ENCODE measurements at places on chromosomes 11 and 22.

DNA sequence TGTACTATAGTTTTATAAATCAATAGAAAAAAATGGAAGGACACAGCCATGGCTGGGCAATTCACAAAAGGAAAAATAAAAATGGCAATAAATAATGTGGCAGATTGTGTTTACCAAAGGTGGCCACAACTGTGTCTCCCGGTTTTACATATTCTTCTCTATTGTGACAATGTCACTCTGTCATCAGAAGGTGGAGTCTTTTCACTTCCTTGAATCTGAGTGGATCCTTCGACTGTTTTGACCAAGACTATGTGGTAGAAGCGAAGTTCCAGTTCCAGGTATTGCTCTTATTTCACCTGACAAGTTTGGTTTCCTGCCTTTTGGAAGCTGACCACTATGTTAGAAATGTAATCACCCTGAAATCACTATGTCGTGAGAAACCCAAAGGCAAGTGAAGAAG lies 31.0 kb upstream of the HSD17B12 start:
- DNase-seq: no peak

DNA sequence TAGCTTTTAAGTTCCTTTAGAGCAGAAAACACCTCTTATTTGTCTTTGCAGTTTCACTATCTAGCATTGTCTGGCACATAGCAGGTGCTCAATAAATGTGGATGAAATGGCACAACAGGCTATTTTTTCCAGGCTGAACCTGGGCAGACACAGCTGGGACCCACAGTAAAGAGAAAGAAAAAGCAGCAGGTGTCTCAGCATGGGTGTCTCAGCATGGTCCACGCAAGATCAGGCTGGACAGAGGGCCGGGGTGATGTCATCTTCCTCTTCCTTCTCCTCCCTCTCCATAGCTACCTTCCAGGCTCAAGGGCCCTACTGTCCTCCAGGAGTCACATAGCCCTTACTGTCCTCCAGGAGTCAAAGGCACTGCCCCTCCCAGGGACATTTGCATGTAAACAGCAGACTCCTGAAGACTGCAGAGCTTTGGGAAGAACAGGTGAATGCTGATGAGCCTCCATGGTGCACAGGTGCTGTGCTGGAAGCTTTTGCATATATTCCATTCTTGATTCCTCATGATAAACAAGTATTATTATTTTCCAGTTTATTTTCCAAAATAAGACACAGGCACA lies 65.2 kb downstream of the DSCAML1 start:
- no peak for DNase-seq

GRCh38 chr11:12149672-12150225 lies 39.4 kb downstream of the MICAL2 start:
- no peak for DNase-seq

DNA sequence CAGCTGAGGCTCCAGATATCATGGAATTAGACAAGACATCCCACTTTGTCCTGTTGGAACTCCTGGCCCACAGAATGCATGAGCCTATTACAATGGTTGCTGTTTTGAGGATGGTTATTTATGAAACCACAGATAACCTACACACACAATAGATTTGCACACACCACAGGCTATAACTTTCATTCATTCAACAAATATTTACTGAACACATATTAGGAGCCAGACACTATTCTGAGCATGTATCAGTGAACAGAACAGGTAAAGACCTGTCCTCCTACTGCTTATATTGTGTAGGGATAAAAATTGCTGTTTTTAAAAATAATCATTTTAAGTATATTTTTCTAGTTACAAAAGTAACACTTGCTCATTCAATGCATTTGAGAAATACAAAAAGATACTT lies 13.4 kb upstream of the LDLRAD3 start:
- no peak for DNase-seq

DNA sequence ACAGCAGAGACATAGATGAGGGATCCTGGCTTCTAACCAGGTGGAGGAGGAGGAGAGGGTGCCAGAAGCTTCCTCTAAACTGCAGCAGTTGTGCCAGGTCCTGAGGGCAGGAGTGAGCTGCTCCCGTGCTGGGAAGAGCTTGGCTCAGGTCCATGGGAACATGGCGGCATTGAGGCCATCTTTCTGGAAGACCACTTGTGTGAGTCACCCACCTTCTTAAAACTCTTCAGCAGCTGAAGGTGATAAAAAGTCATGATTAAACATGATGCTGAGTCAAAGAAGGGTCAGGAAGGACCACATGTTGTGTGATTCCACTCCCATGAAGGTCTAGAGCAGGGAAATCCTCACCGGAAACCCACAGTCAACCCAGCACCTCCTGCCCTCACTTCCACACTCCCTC lies 35.1 kb downstream of the LINC01488 start:
- no peak for DNase-seq

GRCh38 chr11:26201411-26201810 lies 130.5 kb upstream of the ANO3 start:
- no peak for DNase-seq

DNA sequence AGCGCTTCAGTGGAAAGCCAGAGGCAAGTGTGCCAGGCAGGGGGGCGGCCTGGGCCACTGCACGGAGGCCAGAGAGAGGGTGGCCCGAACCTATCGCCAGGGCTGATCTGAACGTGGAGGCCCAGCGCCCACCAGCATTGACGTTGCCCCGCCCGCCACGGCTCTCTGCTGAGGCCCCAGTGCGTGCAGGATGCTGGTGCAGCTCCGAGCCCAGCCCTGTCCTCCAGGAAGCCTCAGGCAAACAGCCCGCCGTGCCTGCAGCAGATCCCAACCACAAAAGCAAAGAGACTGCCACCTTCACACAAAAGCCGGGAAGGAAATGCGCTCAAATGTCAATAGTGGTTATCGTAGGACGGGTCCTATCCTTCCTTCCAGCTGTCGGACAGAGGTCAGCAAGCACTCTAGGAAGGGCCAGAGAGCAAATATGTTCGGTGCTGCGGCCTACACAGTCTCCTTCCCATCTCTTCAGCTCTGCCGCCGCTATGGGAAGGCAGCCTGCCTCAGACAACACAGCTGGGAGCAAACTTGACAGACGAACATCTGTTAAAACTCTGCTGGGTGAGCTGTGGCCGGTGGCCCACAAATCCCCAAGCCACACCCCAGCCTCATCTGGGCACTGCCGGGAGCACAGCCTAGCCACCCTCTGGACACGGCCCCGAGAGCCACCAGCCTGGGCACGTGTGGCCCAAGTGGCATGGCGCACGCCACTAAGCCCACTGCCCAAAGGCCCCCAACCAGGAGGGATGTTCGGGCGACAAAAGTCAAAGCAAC lies 146.2 kb downstream of the CRYBB2 start:
- DNase-seq: no peak

GRCh38 chr11:26331911-26332571 lies at the start of gene ANO3:
ANO3 (plus strand) TSS chr11:26332130; CDS start chr11:26332276, 146 bp downstream.
- no peak for DNase-seq

DNA sequence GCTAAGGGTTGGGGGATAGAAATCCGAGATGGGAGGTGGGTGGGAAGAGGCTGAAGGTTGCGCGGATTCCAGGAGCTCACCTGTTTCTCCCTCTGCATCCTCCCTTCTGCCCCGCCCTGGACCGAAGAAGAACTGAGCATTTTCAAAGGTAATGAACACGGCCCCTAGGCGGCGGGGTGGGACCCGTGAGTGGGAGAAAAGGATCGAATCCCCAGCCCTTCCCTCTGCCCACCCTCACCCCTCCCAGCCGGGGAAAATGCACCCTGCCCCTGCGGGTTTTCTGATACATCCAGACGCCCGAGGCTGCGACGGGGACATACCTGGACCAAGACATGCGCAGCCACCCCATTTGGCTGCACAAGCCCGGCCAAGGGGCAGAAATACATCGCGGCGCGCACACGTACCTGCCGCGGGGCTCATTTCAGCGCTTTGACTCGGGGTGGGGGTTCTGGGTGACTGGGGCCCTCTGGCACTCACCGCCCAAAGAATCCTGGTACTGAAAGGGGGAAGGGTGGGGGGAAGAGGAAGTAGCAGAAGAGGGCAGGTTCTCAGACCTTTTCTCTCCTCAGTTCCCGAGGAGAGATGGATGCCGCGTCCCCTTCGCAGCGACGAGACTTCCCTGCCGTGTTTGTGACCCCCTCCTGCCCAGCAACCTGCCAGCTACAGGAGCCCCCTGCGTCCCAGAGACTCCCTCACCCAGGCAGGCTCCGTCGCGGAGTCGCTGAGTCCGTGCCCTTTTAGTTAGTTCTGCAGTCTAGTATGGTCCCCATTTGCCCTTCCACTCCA lies 6.0 kb downstream of the VSIG2 start:
- DNase-seq: peak; percentile 37

GRCh38 chr11:46808799-46809431 lies 37.2 kb downstream of the CKAP5 start:
- peak; percentile 29 for DNase-seq

GRCh38 chr22:50571264-50572175 lies 6.7 kb downstream of the CPT1B start:
- DNase-seq: no peak

- no peak for DNase-seq
Observed at GRCh38 chr22:38427940-38428339, 27.1 kb downstream of the KCNJ4 start.

GRCh38 chr11:96001037-96001436 lies 77.1 kb upstream of the MTMR2 start:
- no peak for DNase-seq

- no peak for DNase-seq
Observed at GRCh38 chr11:43922295-43922648, 20.2 kb upstream of the C11orf96 start.

GRCh38 chr11:10762913-10763421 lies 11.9 kb downstream of the CTR9 start:
- no peak for DNase-seq

DNA sequence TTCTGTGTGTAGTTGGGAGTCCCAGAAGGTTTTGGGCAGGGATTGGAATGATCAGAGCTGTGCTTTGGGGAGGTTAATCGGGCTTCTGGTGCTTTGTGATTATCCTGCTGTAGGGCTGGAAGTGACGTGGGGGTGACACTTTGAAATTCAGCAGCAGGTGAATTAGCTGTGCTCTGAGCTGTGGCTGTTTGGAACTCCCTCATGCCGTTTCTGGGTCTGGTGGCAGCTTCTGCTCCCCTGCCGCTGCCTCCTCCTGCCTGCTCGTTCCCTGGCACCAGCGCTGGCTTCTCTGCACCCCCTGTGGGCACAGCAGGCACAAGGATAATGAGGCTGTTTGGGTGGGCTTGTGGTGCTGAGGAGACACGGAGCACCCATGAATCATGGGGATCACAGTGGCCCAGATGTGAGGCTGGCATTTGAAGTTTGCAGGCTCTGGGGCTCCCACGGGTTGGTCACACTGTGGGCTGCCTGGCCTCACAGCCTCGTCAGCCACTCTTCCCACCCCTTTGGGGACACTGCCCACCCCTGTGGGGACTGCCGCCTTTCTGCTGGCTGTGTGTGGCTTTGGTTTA lies 49.7 kb downstream of the TBC1D22A start:
- no peak for DNase-seq
